ENCODE measurements at places on chromosomes 16 and 17.

GRCh38 chr16:18958621-18959029 lies 25.1 kb upstream of the TMC7 start:
- DNase-seq = no peak

- DNase-seq = no peak
Measured at GRCh38 chr16:11637320-11637719, 30.9 kb upstream of the SNN start.

GRCh38 chr17:9291912-9292560 lies 270.7 kb downstream of the NTN1 start:
- no peak for DNase-seq

DNA sequence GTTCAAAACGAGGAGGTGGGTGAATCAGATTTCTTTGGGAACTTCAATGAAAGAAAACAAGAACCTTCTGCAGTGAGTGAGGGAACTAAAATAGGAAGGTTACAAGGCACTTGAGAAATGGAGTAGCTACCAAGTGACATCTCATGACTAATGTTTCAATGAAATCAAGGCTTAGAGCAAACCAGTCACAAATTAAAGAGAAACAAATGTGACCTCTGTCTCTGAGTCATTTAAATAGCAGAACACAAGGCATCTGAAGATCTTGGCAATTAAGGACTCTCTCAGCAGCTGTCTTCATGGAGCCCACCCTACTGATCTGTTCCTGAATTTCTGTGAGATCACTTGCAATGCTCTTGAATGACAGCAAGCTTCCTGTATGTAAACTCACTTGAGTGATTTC lies 109.5 kb downstream of the CDH11 start:
- no peak for DNase-seq

GRCh38 chr16:87461466-87461991 lies 31.3 kb downstream of the ZCCHC14 start:
- peak; percentile 23 for DNase-seq

- DNase-seq = no peak
Measured at GRCh38 chr17:14741491-14741890, 440.6 kb downstream of the HS3ST3B1 start.
